Fibroblast of skin of right biceps (primary cell): ENCODE measurements at places on chromosomes 4 and X.

DNA sequence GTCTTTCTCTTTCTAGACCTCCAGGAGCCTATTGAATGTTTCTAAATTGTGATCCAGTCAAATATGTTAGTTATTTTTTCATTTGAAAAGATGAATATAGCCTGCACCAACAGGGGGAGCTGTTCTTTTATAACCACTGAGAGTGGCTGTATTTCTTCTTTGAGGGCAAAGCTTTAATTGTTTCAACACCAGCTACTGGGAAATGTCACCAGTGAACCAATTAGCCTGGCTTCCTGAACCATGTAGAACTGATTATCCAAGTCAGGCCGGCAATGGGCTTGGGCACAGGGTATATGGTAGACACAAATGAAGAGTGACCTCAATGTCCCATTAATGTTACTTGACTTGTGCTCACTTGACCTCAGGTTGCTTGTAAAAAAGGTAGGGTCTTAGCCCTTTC is 4.8 kb upstream of the DAPP1 start:
- DNase-seq: peak; percentile 4

GRCh38 chrX:31071262-31071661 is 579 bp downstream of the FTHL17 start:
- no peak for DNase-seq

DNA sequence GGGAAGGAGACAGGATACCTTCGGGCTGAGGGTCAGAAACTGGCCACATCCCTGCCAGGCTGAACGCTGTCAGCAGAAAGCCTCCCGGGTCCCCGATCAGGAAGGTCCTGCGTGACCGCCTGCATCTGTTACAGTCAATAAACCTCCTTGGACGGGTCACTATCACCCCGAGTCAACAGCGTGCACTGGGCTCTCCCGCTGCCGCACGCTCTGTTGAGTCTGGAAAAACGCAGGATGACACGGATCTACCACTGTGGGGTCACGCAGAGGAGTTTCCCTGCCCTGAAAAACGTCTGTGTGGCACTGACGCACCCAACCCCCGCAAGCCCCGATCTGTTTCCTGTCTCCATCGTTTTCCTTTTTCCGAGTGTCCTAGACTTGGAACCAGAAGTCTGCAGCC is 12.1 kb downstream of the PPP2R3B start:
- DNase-seq: no peak

- DNase-seq: no peak
These were observed 101.1 kb downstream of the AREG start for GRCh38 chr4:74546057-74546456.

- no peak for DNase-seq
These were observed 286.9 kb downstream of the ZNF674 start for GRCh38 chrX:46258356-46258755.

DNA sequence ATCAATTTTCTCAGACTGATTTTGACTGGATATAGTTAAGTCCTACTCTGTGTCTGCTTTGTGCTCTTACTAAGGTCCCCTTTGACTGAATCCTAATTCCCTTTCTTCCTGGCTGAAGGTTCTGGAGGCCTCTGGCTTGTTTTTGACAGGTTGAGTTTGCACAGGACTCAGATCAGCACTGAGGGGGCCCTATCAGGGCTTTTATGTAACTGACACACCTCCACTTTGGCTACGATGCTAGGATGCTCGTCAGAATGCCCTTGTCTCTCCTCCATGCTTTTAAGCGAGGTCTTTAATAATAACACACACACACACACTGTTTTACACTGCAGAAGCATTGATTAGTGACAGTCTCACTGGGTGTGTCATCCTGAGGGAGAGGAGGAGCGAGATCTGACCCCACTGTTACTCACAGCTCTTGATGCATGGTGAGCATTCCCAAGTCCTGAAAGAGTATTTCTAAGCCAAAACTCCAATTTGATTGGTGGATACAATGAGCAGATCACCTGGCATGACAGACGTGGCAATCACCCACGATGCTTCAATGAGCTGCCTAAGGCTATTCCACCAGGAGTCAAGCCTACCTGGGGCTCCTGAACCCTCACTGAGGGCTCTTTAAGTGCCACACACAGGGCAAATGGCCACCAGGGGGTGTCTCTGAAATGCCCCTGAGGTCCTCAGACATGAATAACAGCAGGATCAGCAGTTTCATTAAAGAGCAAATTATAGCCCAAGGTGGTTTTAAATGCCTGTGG is 130.4 kb upstream of the CPEB2 start:
- no peak for DNase-seq

GRCh38 chrX:137742846-137743245 is 176.9 kb downstream of the ZIC3 start:
- DNase-seq: no peak
